ENCODE measurements at places on chromosomes 4 and X.

DNA sequence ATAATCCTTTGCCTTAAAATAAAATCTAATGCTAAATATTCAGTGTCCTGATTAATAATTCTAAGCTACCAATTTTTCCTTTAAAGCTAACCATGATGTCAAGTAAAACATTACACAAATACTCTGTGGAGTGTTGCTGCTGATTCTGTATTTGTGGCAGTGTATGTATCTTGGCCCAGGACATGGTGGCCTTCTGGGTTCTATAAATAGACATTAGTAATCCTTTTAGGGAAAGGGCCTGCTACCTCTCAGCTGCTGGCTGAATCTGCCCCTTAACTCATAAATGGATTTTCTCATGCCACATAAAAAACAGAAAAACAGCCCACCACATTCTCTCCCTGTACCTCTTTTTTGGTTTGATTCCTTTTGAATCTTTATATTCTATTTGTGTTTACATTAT, 1.2 kb upstream of the XK start:
- DNase-seq: no peak

GRCh38 chr4:169143335-169143734, 127.4 kb downstream of the SH3RF1 start:
- no peak for DNase-seq

GRCh38 chrX:47571215-47571614, 10.2 kb downstream of the ARAF start:
- DNase-seq: no peak

DNA sequence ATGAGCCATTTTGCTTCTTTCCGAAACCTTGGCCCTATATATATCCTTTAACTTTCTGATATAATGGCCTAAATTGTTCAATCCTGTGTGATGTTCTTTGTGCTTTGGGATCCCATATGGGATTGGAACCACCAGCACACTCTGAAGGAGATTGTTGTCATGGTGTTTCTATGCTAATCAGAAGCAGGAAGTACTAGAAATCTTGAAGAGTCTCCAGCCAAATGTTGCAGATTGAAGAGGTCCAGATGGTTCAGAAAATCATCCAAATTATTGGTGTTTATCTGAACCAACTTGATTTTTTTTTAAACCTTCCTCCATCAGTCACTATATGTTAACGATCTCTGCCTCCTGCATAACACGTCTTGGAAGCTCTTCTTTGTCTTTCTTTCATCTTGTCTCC, 72.8 kb downstream of the KIT start:
- no peak for DNase-seq

- DNase-seq: no peak
Observed at GRCh38 chrX:39895218-39896110, 202.3 kb downstream of the BCOR start.

GRCh38 chr4:24322995-24323394, 261.4 kb downstream of the DHX15 start:
- no peak for DNase-seq

- no peak for DNase-seq
Observed at GRCh38 chr4:170234800-170235199, 145.0 kb upstream of the AADAT start.

GRCh38 chrX:29432534-29432933, 782.8 kb upstream of the MAGEB2 start:
- DNase-seq: no peak

DNA sequence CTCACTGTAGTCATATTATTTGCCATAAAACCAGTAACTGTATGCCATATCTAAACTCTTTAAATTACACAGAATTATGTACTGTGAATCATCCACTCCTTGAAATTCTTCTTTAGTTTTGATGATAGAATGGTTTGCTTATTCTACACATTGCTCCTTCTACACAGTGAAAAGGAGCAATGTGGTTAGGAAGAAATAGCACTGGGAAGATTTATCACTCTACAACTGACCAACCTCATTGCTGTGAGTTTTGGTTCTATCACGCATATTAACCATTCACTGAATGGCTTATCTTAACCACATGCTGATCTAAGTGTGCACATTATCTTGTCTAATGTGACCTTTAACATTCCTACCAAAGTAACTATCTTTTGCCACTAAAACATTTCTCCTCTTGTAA, 415.7 kb upstream of the NDST4 start:
- DNase-seq: no peak

DNA sequence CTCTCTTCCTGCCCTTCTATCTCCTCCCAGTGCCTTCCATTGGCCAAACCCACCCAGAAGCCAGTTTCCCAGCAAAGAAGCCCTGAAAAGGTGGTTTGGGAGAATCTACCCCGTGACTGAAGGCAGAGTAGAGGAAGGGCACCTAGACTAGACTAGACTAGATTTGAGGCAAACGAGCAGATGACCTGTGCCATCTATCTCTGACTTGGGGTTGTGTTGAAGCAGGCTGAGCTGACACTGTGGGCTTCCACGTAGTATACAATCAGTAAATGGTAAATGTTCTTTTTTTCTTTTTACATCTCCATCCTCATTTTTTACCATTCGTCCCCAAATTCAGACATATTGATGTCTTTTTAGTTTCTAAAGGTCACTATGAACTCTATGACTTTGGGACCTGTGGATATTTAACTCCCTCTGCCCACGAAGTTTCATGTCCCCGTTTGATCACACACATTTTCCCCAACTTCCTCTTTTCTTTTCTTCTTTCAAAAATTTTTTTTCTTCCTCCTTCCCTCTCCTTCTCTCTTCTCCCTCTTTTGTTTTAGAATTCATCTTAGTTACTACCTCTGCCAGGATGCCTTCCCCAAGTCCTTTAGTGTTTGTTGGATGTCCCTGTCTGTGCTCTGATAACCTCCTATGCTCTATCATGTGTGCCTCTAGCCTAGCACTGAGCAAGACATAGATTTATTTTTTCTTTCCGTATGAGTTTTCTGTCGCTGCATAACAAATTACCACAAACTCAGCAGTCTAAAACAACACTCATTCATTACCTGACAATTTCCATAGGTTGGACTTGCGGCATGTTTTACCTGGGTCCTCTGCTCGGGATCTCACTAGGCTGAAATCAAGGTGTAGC, 6.2 kb upstream of the AFF1 start:
- no peak for DNase-seq

All from GM18507 (cell line).